ENCODE measurements at places on chromosomes 6 and 20. TPM values are rescaled to one million over a fixed set of nuclear protein-coding genes. Genes with fewer than 3 reads are reported as not detected.

- no peak for DNase-seq
Observed at GRCh38 chr6:164409309-164410009, 899.9 kb downstream of the C6orf118 start.

ACTL10 gene
- 1.7 TPM for polyA plus RNA-seq

- DNase-seq = no peak
Observed at GRCh38 chr20:17444091-17444490, 87.1 kb downstream of the BFSP1 start.

DNA sequence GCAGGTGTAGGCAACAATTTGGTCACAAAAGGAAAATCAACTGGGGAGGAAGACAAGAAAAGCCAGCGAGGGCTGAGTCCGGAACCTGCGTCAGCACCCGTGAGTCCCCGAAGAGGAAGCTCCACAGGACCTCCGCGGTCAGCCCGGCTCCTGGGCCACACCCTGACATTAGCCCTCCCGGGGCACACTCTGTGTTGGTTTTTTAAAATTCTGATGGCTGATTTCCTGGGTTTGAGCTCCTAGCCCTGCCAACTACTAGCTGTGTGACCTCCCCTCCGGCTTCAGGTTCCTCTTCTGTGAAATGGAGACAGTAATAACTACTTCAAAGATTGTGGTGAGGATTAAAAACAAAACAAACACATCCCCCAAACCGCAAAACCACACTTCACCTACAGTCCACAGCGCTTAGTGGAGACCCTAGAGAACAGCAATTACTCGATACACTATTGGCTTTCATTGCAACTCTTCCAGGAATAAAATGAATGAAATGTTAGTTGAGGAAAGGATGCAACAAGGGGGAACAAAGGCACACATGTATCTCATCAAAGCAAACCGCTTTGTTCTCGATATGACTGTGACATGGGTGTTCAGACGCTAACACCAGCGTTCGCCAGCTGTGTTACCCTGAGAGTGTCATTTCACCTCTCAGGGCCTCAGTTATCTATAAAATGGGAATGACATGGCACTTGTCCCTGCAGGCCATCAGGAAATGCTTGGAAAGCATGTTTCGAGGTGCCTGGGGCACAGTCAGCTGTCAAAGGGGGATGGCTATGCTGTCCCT is 985 bp downstream of the ZBP1 start:
- no peak for DNase-seq

PLA2G7 gene
- polyA plus RNA-seq = not detected

GRCh38 chr6:159919011-159919511 is 28.3 kb downstream of the MAS1 start:
- DNase-seq = no peak

DNA sequence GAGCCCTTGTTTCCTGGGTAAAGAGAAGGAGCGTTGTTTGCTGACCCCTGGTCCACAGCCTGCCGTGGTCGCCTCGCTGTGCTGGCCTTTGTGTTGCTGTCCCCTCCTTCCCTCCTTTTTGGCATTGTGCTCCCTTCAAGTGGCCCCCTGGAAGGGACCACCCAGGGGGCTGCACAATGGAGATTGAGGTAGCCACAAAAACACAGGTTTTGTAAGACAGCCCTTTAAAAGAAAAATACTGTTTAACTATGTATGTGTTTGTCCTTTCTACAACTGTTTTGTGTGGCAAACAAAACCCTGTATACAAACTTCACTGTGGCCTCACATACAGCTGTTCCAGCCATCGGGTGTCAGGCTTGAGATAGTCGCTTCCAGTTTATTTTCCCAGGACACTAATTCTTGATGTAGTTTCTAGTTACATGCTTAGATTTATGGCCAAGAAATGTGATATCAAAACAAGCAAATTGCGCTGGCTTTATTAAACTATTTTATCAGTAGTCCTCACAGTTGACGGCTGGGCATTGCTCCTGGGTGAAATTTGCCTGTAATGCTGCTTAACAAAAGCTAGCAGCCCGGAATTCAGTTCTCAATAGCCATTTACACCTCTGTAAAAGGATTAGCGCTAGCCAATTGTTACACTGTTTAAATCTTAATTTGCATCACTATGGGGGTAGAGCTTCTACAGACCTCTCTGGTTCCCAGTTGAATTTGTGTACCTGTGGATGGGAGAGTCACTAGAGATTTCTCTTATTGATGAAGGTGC is 64.1 kb downstream of the KIZ start:
- peak; percentile 82 for DNase-seq

GRCh38 chr20:31877684-31878083 is 7.2 kb downstream of the TTLL9 start:
- DNase-seq = no peak

DNA sequence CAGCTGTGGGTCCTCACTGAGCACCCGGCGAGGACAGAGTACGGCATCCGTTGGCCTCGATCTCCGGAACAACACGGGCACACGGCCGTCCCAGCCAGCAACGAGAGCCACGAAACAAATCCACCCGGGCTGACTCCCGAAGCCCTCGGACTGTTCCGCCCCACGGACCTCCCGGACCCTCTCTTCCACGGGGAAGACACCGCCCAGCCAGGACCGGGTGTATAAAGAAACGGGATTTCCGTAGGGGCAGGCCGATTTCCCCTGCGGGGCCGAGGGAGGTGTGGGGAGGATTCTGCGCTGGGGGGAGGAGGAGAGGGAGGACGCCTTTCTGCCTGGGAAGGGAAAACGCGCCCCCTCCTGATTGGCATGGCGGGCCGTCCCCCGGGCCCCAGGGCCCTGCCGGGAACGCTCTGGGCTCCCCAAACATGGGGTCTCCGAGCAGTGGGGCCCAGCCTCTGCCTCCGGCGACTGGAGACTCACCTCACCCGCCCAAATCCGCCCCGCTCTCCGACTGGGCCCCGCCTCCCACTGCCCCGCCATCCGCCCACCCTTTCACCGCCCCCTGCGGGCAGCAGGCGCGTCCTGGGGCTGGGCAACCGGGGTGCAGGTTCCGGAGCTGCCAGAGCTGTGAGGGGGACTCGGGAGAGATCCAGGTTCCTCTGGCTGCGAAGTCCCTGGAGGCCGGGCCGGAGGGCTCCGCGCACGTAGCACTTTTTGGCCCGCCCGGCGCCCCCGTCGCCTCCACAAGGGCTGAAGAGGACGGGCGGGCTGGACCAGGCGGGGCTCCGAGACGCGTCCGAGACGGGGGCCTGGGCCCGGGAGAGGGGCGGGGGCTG is 679 bp upstream of the PPDPF start:
- peak; percentile 89 for DNase-seq

DNA sequence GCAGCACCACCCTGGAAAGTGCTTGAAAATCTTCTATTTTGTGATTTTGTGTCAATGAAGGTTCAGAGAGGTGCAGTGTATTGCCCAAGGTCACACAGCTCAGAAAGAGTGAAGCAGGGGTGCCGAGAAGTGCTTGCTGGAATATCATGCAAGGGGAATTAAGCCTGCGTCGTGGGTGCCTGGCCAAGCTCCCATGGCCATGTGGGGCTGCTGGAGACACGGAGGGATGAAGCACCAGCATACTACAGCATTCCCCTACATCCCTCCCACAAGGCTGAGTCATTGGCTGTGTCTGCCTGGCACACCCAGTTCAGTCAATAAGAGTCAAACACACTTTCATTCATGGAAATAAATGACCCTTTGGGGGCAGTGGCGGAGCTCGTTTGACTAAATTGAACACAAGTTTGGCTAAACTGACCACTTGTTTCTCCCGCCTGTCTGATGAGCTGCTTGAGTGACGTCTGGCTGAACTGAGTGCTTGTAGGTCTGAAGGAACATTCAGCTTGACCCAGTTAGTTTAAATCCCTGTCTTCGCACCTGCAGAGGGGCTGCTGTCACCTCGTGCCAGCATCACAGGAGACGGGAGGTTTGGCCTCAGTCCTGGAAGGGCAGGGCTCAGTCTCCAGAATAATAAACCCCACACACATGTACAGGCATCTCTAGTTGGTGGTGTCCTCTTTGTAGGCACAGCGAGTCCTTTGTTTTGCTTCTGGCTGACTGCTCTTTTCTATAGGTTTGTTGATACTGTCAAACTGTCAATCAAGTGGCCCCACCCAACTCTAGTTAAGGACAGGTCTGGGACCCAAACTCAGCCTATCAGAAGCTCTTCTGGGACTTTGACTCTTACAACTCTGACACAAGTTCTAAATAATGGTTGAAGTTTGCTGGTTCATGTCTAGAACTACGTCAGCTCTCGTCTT is 8.4 kb upstream of the TGM2 start:
- no peak for DNase-seq

RUNX2 gene
- 2.3 TPM for polyA plus RNA-seq

CLPSL2 gene
- polyA plus RNA-seq = not detected

- no peak for DNase-seq
Observed at GRCh38 chr6:5219011-5219691, 41.6 kb downstream of the LYRM4 start.

DNA sequence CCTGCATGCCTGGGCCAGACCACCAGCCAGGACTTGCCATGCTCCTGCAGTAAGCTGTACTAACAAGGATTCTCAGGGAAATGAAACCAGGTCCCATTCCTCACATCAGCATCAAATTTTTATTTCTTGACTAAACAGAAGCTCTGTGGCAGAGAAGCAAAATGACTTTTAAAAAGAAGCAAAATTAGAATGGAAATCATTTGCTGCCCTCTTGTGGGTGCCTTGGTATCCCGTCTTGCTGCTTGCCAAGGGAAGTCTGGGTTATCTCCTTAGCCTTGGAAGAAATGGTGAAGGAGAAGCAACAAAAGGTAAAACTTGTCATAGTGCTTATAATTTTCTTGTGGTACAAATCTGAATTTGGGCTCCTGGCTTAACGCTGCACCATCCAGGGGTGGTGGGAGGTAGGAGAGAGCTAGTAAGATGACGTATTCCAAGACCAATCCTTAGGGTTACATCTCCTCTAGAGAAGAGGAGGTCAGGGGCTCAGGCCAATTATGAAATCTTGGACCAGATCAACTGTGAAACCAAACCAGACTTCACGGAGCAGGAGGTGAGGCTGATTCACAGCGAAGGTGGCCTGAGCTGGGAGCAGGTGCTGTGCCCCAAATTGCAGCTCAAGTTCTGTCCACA is 107.5 kb downstream of the FAXC start:
- no peak for DNase-seq

- no peak for DNase-seq
Observed at GRCh38 chr6:12033770-12034169, 21.7 kb downstream of the HIVEP1 start.

DNA sequence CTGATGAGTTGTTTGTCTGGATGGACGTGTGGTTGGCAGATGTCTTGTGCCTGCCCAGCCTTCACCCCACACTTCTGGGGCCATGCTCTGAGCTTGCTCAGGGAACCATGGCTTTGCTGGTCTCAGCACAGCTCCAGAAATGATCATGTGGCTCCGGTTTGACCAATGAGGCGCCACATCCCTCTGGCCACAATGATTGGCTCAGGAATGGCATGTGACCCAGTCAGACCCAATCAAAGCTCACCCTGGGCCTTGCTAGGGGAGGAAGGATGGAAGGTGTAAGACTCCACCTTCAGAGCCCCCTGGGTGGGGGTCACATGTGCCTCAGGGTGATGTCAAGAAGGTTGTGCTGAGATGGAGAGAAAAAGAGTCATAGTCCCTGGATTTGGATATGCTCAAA is 281.6 kb upstream of the SULF2 start:
- no peak for DNase-seq

- DNase-seq = no peak
Observed at GRCh38 chr6:51542475-51542874, 544.9 kb downstream of the PKHD1 start.

PPARD gene
- 13.2 TPM for polyA plus RNA-seq

- DNase-seq = no peak
Observed at GRCh38 chr6:12414096-12414675, 124.0 kb downstream of the EDN1 start.

NTSR1 gene
- polyA plus RNA-seq = not detected

- no peak for DNase-seq
Observed at GRCh38 chr6:136312975-136313374, 23.3 kb upstream of the BCLAF1 start.

TTK gene
- 0.13 TPM for polyA plus RNA-seq

C20orf144 gene
- not detected for polyA plus RNA-seq

SLC17A2 gene
- 0.54 TPM for polyA plus RNA-seq

SRPK1 gene
- polyA plus RNA-seq = 12.2 TPM

DNA sequence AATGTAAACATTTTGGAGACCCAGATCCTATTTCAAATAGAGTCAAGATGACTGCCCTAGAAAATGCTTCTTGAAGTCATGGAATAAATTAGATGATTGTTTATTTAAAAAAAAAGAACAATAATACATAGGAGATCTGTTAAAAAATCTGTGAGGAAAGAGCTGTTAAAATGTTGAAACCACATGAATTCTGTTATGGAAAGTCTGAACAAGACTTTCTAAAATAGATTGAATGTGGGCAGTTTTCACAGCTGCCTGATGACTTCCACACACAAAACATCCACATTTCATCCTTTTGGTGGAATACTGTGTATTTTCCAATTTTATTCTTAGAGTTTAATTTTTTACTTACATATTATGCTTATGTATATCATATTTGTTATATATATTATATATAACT is 186.1 kb downstream of the LAMA2 start:
- no peak for DNase-seq

DLK2 gene
- not detected for polyA plus RNA-seq
